ENCODE measurements at places on chromosomes 1 and 21.
A peak's percentile ranks its signal among the peaks of the same experiment; 100 is the strongest.

DNA sequence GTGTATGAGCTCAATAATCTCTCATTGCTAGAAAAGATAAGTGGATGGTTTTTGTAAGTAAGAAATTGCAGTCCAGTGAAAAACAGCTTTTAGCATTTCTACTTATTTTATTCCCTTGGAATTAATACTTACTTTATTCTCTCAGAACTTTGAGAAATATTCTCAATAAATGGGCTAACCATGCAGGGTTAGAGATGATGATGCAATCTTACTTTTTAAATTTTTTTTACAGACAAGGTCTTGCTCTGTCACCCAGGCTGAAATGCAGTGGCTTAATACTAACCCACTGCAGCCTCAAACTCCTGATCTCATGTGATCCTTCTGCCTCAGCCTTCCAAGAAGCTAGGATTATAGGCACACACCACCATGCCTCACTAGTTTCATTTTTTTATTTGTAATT, 440.8 kb upstream of the ZP4 start:
- DNase-seq = no peak

DNA sequence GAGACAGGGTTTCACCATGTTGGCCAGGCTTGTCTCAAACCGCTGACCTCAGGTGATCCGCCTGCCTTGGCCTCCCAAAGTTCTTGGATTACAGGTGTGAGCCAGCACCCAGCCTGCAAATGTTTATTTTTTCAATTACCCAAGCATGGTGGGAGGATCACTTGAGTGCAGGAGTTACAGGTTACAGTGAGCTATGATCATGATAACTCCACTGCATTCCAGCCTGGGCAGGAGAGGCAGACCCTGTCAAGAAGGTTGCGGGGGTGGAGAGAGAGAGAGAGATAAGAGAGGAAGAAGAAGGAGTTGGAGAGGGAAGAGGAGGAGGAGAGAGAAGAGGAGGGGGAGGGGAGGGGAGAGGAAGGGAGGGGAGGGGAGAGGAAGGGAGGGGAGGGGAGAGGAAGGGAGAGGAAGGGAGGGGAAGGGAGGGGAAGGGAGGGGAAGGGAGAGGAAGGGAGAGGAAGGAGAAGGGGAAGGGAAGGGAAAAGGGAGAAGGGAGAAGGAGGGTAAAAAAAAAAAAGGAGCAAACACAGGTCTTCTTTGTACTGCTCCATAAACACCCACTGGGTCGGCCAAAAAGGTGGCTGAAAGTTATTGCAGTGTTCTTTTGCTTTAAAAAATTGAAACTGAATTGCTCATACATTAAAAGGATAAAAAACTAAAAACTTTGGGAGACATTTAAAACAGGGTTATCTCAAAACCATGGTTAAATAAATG, 5.8 kb upstream of the SLC9C2 start:
- DNase-seq = no peak

DNA sequence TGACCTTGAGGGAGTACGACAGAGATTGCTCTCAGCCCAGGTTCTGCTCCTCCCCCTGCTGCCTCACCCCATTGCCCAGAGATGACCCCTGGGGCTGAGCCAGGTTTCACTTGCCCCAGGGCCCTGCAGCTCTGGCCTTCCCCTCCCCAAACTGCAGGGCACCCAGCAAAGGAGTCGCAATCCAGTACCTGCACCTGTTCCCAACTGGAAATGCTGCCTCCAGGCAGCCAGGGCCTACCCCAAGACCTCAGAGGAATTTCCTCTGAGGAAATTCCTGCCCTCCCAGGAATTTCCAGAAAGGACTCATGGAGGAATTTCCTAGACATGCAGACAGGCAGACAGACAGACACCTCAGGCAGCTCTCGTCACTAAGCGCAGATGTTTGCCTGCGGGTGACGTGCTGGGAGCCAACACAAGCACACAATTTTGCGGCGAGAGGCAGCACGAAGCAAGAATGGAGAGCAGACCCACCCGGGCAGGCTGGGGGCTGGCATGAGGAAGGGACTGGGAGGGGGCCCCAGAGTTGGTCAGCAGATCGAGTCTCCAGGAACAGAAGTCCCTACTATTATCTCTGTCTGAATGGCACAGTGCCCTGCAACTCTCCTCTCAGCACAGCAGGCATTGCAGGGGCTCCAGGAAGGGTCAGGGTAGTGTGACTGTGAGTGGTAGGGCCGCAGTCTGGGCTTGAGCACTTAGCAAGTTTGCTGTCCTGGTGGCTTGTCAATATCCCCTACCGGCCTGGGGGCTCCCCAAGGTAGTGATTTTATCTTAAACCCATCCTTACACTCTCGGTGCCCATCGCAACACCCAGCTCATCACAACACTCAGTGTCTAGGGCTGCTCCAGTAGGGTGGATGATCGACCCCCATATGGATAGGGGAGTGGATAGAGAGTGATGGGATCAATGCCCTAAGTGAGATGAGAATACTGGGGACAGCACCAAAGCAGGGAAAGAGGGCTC, 2.9 kb upstream of the EFNA1 start:
- DNase-seq = no peak

GRCh38 chr1:79950511-79950910, 944.0 kb upstream of the ADGRL4 start:
- DNase-seq = no peak

GRCh38 chr1:236689713-236690569, 3.6 kb downstream of the ACTN2 start:
- no peak for DNase-seq

- DNase-seq = no peak
These were observed 82.2 kb downstream of the PAPPA2 start for GRCh38 chr1:176545034-176545639.

- DNase-seq = peak; percentile 49
These were observed at the start of gene SCMH1 for GRCh38 chr1:41241749-41242341. TSS of gene SCMH1 (minus strand) at chr1:41242306. CDS start at chr1:41186133, 56,173 bp downstream.

- no peak for DNase-seq
These were observed 53.4 kb downstream of the TMPRSS15 start for GRCh38 chr21:18350216-18350615.

DNA sequence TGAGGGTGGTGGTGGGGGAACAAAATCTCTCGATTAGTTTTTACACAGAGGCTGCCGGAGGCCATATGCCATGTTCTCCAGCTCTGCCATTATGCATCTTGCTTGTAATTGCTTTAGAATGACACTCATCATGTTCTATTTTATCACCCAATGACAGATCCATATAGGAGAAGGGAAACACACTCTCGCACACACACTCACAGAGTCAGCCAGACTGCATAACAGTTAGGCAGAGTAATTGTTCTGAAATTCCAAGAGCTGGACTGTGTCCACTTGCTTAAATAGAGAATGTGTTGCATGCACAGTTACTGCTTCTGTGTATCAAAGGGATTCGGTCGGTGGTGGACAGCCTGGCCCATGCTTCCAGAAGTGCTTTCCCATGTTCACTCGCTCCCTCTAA, 30.6 kb downstream of the KCND3 start:
- no peak for DNase-seq
